ENCODE measurements at places on chromosomes 4 and X.

DNA sequence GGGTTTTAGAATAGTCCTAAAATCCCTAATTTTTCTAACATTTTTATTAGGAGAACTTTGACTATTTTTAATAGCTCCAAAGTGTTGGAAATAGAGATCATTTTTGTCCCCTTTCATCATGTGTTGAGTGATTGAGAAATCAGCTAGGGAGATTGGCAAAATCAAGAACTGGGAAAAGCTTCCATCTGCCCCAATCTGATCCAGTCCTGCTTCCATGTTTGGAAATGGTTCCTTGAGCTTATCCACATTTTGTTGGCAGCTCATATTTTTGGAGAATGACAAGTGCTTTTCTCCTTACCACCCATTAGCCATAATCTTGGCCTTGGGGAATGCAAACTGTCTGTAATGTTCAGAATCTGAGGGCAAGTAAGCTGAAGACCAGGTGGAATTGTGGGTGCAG is 73.9 kb downstream of the SYNPO2 start:
- no peak for DNase-seq

DNA sequence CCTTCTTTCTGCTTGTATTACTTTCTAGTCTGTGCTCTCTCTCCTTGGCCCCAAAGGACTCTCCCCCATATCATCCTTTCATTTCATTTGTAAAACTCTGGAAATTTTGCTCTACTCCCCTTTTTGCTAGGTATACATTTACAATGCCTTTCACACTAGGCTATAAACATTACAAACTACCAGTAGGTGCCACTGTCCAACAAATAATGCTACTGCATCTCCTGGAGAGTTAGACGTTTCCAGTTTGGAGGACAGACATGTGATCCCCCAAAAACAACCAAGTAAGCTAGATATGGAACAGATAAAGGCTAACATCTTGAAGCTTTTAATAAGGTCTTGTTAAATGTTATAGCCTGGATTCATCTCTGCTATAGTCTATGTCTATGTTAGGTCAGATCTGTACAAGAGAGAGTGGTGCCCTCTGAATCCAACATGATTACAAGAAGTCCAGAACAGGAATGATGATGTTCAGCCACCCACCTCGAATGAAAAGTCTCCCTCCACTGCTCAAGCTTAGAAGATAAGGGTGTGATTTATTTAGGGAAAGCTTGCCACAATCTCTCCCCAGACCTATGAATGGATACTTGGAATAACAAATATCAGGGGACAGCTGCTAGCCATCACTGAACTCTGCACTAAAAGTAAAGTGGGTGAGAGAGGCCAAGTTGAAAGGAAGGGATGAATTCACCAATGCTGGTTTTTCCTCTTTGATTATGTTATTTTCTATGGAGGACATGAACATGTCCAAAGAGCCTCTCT is 14.3 kb downstream of the CBR4 start:
- DNase-seq: no peak

DNA sequence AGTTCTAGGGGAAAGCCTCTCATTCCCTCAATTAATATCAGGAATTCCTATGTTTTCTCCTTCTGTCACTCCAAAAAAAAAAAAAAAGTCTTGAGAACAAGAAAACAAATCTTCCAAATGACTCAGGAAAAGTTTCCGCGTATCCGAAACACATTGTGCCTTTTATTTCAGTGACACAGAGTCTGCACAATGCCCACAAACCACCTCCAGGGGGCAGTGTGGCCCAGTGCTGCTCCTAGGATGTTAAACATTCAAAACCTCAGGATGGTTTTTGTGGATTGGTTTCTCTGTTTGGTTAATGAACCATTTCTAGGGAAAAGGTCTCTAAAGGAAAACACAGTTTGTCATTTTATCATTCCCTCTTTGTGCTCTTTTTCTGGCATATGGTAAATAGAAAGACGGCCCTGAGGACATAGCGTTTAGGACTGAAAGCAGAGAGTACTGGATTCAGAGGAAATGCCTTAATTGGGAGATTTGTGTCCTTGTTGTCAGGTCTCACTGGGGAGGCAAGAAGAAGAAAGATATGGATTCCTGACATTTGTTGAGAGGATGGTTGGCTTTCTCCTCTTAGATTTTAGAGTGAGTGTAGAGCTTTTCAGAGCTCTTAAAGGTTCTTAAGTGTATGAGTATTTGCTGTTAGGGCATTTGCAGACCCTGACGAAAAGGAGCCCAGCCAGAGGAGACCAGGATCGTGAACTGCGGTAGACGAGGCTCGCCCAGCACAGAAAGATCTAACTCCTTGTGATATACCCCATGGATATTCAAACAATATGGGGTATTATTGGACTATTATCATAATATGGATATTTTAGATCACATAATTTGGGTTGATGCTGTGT is 65.7 kb upstream of the MAP9 start:
- DNase-seq: peak; percentile 56

DNA sequence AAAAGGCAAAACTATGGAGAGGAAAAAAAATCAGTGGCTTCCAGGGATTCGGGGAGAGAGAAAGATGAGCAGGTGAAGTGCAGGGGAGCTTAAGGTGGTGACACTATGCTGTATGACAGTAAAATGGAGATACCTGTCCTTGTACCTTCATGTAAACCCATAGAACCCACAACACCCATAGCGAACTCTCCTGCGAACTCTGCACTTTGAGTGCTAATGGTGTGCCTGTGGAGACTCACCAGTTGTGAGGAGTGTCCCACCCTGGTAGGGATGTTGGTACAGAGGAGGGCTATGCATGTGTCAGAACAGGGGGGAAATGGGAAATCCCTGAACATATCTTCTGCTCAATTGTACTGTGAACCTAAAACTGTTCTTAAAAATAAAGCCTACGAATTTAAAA is 42.8 kb downstream of the HMX1 start:
- no peak for DNase-seq

GRCh38 chrX:13471269-13471668 is 98.1 kb upstream of the EGFL6 start:
- no peak for DNase-seq

GRCh38 chrX:132561483-132561882 is 72.6 kb upstream of the MBNL3 start:
- no peak for DNase-seq

All from NCI-H345 (cell line).